ENCODE measurements at places on chromosomes 13 and 19.
A peak's percentile ranks its signal among the peaks of the same experiment; 100 is the strongest.

- DNase-seq: no peak
Observed at GRCh38 chr19:49848938-49849337, 2.0 kb upstream of the PTOV1 start.

DNA sequence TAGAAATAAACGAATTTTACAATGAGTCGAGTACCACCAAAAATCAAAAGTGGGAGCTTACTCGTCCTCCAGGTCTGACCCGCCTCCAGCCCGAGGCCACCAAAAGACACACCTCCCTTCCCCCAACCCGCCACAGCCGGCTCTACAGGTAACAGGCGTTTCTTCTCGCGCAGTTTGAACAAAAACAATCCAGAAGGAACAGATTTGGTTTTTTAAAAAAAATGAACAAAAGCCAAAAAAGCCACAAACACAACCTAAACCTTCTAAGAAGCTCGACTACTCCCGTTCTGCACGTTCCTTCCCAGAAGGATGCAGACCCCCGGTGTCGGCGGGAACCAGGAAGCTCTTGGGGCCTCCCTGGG lies 671 bp downstream of the ZDHHC20 start:
- DNase-seq: peak; percentile 64

DNA sequence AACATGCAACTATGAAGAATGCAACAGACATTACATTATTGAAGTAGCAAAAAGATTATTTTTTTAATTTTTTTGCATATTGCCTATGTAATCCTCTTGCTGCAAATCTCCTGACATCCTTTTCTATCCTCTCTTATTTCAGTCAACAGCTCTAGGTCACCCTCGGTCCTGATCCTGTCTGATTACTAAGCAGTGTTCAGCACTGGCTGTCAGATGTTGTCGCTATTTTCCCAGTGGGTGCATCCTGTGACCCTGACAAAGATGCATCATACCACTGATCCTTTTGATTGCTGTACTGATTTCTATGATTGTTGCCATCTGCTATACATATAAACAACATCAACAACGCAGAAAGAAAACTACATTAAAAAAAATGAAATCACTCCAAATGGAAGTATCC lies 443.7 kb upstream of the PRR20A start:
- no peak for DNase-seq

GRCh38 chr13:49664606-49665005 lies 26.7 kb downstream of the EBPL start:
- no peak for DNase-seq

- DNase-seq: no peak
Observed at GRCh38 chr19:27765912-27766725, 1446.8 kb downstream of the UQCRFS1 start.

GRCh38 chr19:35041548-35042055 lies at the start of gene HPN:
HPN (plus strand) TSS chr19:35041721; CDS start chr19:35042507, 786 bp downstream.
- DNase-seq: no peak

GRCh38 chr13:24683351-24683750 lies 3.1 kb downstream of the ATP12A start:
- DNase-seq: no peak

- DNase-seq: no peak
Observed at GRCh38 chr13:85724546-85725432, 74.4 kb downstream of the SLITRK6 start.

GRCh38 chr13:27014406-27015359 lies 156.9 kb downstream of the USP12 start:
- DNase-seq: no peak

GRCh38 chr13:109033090-109033489 lies 403.7 kb downstream of the MYO16 start:
- DNase-seq: no peak

DNA sequence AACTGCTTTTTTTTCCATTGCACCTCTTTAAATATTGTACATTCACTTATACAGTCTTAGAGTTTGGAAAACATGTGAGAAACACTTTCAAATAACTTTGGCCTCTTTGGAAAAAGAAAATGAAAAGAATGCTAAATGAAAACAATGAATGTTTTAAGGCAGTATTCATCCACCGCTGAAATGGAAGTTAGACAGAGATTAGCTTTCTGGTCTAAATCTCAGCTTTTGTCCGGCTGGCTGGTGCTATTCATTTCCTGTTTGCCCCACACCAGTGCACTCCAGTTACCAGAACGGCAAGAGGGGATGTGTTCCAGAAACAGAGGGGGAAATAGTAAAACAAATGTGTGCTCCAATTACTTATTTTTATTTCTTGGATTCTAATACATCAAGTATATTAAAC lies 1201.3 kb downstream of the EFNB2 start:
- DNase-seq: no peak

GRCh38 chr13:36814465-36814864 lies 4.6 kb upstream of the RFXAP start:
- DNase-seq: no peak

DNA sequence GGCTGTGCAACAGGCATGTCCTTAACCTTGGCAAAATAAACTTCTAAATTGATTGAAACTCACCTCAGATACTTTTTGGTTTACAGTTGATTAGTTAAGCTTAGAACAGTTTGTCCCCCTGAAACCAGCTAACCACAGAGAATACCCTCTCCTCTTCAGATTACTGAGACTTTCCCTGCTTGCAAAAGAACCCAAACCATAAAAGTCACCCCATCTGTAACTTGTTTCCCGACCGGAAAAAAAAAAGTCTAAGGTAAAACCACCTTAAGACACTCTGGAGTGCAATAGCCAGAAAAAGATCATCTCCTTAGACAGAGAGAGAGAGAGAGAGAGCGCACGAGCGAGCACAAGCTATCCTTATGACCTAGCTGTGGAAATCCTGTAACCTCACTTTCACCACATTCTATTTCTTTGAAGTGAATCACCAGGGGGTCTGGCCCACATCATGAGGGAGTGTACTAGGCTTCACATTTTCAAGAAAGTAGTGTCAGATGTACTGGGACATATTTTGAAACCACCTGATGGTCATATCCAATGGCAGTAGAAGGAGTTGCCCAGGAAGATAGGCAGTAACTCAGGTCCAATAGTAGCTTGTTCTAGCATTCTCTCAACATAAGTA lies 11.1 kb upstream of the GTF2F2 start:
- no peak for DNase-seq

DNA sequence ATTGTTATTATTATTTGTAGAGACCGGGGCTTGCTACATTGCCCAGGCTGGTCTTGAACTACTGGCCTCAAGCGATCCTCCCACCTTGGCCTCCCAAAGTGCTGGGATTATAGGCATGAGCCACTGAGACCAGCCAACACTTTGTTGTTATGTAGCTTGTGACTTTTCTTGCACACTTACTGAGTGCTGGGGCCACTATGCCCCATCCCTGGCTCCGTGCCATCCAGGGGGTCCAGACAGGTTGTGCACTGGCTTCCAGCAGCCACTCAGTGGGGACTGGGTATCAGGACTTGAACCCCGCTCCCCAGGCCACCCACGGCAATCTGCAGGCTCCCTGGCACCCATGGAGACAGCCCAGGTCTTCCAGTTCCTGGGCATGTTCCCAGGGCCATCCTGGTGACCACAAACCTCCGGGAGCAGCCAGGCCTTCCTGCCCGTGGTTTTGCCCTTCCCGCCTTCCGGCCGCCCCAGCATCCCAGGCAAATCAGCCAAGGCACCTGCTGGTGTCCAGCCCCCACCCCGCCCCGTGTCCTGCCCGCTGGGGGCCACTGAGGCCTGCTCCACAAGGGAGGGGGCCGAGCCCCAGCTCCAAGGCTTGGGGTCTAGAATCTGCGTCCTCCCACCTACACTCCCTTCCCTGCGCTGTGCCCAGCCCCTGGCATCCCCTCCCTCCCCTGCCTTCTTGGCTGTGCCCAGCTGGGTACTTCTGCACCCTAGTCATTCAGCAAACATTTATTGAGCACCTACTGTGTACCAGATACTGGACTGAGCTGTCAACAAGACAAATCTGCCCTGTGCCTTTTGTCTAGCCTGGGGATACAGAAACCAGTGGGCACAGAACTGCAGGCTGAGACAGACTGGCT lies 23.7 kb upstream of the SEMA6B start:
- DNase-seq: no peak

DNA sequence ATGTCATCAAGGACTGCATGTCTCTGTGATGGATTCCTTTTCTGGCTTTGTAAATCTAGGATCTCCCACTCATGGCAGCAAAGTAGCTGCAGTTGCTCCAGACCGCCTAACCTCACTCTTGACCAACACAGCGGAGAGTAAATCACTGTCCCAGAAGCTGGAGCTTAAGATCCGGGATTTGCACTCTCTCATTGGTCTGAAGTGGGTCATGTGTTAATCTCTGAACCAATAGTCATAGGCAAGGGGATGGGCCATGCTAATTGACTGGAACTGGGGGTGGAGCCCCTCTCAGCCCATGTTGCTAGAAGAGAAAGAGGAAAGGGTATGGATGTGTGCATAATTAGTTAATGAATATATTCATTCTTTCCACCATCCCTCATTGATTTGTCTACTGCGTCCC lies 34.0 kb downstream of the VAV1 start:
- no peak for DNase-seq

GRCh38 chr19:48510421-48511268 lies 990 bp downstream of the LMTK3 start:
- peak; percentile 78 for DNase-seq

DNA sequence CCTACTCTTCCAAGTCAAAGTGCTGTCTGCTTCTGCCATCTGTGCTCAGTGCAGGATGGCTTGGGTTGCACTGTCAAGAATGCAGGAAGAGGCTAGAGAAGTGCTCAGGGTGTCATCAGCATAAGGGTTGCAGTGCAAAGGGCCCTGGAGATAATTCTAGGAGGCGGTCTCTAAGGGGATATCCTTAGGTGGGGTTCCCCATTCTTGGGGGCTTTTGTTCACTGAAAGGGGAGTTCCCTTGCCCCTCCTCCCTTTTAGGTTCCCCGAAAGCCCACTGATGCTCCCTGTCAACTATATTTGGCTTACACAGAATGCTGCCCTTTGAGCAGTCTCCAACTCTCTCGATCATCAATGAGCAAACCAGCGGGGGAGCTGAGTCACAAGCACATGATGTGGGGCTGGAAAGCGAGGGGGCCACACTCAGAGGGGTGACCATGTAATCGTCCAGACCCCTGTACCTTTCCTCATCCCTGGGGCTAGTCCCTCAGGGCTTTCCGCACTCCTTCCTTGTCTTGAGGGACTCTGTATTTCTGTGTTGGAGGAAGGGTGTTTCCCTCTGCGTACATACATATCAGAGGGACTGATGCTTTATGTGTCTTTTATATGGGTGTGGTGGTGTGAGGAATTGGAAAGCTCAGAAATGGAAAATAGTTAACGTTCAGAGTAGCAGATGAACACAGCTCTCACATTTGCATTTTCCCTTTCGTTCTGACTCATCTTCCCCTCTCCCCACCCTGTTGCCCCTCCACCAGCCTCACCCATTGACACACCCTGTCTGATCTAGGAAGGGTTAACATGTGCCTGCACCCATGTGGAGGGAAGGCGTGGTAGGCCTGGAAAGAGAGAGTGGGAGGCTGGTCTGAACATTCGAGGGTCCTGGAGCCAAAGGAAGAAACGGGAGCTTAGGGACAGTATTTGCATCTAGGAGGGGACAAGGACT lies 6.7 kb downstream of the ZBTB32 start:
- DNase-seq: peak; percentile 65

GRCh38 chr19:6032827-6033226 lies 54.9 kb upstream of the RANBP3 start:
- no peak for DNase-seq

- DNase-seq: no peak
Observed at GRCh38 chr13:29073755-29074154, 253.6 kb downstream of the MTUS2 start.

GRCh38 chr19:46728693-46729339 lies 11.9 kb upstream of the PRKD2 start:
- peak; percentile 84 for DNase-seq

GRCh38 chr19:10295305-10295846 lies 5.6 kb downstream of the ICAM5 start:
- peak; percentile 65 for DNase-seq

DNA sequence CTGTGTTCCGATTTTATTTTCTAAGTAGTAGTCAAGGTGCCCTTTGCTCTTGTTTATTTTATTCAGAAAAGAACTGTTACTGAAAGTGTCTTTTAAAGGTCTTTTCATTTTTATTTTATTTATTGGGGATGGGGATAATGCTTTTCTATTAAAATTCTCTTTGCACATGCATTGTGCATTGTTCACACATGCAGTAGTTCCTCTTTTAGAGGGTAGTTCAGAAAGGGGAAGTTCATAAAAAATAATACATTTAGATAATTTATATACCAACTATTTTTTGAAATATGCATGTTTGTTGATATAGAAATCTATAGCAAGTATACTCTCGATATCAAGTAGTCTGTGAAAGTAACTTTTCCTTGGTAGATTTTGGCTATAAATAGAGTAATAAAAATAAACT lies 3.5 kb downstream of the GPC5 start:
- DNase-seq: no peak

- no peak for DNase-seq
Observed at GRCh38 chr19:3608750-3609322, 2.2 kb upstream of the TBXA2R start.

DNA sequence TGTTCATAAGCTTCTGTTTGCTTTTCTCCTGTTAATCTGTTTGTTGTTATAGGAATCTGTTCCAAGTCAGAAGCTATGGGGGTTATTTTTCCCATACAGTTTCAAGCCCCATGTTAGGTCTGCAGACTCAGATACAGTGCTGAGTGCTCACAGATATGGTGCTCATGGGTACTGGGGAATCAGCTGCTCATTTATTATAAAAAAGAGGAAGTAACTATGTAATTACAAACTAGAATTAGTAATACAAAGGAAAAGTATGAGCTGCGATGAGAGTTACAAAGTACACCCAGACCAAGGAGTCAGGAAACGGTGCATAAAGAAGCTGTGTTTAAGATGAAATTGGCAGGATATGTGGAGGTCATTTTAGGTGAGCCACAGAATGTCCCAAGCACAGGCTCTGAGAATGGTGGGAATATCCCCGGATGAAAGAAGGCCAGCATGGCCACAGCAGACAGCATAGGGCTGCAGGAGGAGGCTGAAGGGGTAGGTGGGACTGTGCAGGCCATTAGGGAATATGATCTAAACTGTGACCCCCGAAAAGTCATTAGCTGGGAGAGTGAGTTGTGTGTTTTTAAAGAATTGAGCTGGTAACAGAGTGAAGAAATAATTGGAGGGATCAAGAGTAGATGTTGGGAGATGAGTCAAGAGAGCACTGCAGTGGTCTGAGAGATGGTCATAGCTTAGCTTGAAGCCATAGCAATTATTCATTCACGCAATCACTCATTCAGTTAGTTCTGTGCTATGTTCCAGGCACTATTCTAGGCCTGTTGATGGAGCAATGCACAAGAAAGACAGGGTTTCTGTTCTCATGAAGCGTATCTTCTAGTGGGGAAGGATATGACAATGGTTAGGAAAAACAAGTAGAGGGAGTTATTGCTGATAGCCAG lies 177.4 kb upstream of the UBL3 start:
- DNase-seq: no peak

- no peak for DNase-seq
Observed at GRCh38 chr13:39599842-39600241, 3.2 kb downstream of the LHFPL6 start.

Data from stimulated activated CD4-positive, alpha-beta T cell treated with anti-CD3 and anti-CD28 coated beads, Interleukin-2, amount 100 ng/mL, for 24 hours (primary cell).